D341Med (cell line): ENCODE measurements at places on chromosomes 3 and 15.

DNA sequence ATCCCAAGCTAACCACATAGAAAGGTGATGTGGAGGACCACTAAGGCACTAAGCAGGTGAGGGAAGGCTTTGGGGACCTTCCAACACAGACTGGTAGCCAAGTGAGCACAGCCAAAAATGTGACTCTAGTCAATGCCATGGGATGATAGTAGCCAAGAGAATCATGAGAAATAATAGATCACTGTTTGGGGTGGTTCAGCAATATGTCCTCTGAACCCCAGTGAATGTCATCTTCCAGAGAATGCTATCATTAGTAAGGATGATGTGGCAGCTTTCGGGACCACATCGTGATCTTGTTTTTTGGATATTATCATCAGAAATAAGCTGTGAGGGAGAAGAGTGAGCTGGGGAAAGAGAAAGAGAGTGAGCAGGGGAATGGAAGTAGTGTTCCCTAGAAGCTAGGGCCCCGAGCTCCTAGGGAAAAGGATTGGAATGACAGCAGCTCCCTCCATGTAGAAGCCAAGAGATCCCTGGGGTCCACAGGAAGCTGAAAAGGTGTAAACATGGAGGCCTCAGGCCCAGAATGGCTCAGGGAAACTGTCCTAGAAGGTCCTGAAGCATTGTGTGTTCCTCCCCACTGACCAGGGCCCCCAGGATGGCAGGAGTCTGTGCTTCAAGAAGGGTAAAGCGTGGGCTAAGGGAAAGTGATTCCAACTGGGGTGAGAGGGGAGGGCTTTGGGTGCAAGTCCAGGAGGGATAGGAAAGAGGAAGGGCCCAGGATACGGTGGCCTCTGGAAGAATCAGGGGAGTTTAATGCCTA is 56.6 kb upstream of the KLF13 start:
- no peak for DNase-seq

DNA sequence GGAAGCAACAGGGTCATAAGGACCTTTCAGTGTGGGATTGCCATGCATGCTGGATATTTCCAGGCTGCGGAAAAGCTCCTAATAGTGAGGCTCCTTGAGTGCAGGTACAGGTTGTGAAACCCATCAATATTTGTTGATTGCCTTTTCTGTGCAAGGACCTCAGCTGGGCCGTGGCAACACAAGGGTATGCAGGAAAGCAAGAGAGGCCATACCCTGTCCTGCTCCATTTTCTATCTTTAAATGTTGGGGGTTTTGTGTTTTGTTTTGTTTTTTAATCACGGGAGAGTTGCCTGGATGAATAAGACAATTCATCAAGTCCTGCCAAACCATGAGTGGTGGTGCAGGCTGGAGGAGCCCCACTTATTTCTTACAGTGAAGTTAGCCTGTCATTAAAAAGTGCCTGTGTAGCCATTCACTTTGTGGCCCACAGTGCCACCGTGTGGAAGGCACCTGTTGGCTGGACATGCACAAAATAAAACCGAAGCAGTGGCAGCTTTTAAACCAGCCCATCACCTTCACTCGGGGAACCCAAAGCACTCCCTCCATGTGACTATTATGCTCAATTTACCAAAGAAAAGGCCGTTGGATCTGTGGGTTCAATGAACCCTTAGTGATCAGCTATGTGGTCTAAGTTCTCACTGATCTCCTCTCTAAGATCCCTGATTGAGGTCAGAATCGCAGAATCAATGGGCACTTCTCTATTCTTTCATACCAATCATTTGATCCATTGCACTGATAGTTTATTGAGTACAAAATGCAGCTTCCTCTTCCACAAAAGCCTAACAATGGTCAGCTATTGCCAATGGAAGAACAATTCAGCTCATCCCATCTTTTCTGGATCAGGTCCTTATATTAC is 42.2 kb downstream of the CLDN18 start:
- peak; percentile 72 for DNase-seq

DNA sequence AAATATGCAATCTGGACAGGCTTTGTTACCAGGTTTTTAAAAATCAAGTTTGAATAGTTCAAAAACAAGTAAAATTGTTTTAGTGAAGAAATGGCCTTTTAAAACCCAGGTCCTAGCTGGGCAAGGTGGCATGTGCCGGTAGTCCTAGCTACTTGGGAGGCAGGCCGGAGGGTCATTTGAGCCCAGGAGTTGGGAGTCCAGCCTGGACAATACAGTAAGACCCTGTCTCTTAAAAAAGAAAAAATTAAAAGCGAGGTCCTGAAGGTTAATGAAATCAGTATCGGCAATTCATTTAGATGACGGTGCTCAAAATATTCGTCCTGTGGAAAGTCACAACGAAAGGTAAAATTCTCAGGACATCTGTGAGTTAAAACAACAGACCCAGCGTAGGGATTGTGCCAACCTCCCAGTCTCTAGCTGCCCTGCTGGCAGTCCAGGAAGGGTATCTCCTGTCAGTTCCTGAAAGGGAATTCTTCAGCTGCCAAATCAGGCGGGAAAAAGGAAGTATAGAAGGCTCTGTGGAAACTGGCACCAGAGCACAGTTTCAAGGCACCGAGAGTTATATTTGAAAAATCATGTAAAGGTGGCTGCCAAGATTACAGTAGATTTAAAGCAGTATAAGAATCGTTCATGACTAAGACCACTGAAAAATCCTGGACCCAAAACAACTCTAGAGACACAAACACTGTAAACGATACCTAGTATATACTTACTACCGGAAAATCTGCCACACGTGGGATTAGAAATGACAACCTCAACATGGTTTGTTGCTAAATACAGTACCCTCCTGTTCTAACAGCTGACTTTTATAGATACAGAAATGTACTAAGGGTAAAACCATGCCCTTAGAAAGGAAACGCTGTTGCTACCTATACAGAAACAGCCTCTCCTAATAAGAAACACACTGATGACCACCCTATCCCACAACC is 1.2 kb upstream of the ABHD17C start:
- no peak for DNase-seq

DNA sequence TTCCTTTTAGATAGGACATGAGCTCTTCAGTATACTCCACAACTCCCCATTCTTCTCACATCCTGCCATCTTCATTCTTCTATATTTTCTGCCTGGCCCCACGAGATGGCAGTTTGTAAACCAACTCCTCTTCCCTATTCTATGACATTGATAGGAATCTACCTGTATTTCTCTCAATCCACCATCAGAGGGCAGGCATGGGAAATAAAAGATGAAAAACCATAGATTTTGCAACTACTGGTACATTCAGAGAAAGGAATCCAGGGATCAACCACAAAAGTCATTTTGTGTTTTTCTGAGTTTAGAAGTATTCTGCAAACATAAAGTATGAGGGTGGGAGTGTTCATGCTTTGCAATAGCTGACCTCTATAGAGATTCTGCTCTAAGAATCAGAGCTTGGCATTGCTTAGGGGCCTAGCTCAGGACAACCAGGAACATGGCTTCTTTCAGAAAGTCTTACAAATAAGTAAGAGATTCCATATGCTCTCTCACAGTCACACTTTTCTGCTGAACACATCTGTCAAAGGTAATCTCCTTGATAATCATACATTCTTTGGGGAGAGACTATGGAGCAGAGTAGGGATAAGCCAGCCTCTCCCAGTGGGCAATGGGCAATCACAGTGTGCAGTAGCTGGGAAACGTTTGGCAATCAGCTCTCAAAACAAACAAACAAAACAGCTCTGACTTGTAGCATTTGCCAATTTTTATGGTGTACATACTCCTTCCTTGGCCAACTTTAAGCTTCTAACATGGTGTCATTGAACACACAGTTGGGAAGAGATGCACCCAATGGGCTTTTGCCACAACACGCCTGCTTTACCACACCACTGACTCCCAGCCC is 43.1 kb upstream of the SLC25A36 start:
- peak; percentile 49 for DNase-seq

DNA sequence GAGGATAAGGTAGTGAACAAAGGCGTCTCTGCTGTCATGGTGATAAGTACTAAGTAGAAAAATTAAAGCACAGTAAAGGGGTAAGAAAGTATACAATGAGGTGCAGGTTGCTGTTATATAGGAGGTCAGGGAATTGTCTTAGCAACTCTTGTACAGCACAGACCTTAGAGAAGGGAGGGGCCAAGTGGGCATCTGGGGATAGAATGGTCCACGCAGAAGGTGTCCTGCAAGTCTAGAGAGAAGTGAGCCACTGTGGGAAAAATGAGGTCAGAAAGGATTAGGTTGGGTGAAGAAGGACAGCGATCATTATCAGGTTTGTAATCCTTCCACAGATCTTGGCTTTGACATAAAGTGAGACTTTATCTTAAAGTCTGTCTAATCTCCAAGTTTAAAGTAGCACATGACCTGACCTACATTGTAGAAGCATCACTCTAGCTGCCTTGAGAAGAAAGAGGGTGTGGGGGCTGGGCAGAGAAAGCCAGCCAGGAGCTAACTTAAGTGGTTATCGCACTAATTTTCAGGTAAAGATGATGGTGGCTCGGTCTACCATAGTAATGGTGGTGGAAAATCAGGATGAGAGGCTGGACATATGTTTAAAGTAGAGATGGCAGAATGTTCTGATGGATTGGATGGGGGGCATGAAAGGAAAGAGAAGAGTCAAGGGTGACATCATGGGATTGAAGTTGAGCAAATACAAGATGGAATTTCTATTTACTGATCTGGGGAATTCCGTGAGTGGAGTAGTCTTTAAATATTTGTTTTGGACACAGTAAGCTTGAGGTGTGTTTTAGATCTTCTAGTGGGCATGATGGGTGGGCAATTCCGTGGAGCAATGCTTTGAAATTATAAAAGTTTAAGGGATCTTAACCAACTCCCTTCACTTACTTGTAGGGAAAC is 919.2 kb downstream of the ROBO1 start:
- no peak for DNase-seq

DNA sequence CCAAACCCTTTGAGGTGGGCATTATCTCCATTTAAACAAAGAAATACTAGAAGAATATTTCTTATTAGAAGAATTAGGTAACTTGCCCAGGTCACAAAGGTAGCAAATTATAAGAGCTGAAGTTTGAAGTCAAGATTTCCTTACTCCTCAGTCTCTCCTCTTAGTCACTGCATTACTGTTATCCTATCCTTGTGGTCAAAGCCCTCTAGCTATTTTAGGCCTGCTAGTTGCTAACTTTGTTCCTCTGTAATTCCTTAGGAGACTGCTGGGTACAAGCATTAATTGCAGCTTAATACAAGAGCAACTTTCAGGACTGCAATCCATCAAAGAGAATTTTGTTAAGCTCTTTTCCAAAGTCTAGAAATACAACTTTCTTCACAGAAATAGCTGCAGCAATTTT is 528.2 kb downstream of the ZIC1 start:
- no peak for DNase-seq

DNA sequence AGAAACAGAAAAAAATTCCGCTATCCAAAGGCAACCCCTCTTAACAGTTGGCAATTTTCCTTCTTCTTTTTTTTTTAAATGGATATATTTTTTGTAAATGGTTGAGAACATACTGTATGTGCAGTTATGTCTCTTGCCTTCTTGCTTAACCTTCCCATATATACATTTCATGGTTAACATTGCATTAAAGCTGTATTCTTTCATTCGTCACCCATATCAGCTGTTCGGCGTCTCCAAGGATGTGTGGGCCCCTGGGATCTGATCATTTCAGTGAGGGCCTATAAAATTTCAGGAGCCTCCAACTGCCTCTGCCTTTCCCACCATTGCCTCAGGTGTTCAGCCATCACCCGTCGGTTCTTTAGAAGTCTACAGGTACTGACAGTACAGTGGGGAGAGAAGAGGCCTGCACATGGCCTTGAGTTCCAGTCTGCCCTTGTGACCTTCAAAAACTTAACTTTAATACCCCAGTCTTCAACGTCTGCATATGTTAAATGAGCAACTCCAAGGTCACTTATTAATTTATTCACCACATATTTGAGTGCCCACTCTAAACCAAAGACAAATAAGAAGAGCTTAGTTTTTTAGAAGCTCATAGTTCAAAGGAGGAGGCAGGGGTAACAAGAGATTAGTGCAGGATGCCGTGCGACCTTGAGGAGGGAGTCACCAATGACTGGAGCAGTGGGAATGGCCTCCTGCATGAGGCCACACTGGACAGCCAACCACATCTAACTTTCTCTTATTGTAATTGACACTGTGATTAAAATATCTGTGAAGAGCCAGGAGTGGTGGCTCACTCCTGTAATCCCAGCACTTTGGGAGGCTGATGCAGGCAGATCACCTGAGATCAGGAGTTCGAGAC is 6.9 kb downstream of the ST6GAL1 start:
- DNase-seq: no peak

- no peak for DNase-seq
Observed at GRCh38 chr3:47961815-47962606, 54.2 kb downstream of the MAP4 start.

- no peak for DNase-seq
Observed at GRCh38 chr3:119529883-119530282, 29.5 kb downstream of the CD80 start.
